Stimulated activated CD8-positive, alpha-beta memory T cell treated with anti-CD3 and anti-CD28 coated beads, Interleukin-2, amount 100 ng/mL, for 1 hour (primary cell): ENCODE measurements at places on chromosomes 4 and X.

DNA sequence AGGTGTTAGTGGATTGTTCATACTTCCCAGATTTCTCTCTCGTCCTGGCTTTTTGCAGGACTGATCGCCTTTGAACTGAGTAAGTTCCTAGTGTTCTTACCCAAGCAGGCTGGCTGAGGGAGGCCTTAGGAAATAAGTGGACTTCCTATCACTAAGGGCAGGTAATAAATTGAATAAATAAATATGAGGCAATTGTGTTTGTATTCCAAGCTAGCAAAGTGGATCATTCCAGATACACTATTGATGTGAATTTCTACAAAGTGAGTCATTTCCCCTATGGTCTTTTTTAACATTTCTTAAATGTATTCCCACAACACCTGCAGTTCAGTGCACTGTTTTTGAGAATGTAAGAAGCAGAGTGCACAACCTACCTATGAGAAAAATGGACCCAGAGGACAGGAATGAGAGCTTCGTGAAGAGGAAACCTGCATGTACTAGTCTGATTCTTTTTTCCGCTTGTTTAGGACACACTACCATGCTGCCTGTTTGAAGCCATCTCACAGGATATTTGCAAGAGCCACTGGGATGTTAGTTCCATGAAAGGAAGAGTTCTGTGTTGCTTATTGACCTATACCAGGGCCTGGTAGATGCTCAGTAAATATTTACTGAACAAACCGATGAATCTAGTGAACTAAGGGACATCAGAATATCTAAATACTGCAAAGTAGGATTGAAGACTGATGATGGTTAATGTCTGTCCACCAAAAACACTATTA is 29.0 kb upstream of the SMAD1 start:
- DNase-seq: no peak

DNA sequence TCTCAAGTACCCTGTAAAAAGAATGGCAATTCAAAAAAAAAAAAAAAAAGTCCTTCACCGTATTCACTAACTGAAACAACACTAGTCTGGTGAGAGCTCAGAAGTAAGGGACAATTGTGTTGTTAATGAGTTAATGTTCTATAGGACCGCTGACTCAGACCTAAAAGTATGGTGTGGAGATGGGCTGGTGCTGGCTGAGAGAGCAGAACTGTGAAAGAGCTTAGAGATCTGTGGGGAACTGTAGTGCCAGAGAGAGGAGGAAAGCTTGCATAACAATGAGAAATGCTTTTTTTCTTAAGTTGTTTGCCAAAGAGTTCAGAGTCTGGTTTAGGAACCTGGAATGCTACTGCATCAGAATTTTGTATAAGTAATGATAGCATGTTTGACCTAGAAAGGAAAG is 65.1 kb downstream of the LHFPL1 start:
- DNase-seq: no peak

- no peak for DNase-seq
These were observed 14.9 kb upstream of the PPEF1 start for GRCh38 chrX:18692541-18692940.

DNA sequence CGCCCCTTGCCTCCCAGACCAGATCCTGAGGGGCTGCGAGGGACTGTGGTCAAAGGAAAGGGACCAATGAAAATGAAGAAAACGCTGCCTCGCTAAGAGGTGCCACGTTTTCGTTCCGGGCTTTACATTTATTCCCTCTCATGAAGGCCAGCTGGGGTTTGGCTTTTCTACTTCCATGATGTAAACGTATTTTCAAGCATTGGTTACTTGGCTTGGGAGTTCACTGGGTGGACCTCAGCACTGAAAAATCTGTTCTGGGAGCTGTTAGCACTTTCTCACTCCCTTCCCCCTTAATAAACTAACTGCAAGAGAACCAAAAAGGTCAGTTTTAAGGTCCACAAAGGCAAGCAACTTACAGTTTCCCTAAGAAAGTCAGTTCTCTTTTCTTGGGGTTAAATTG is 40.6 kb upstream of the ADGRG2 start:
- no peak for DNase-seq

DNA sequence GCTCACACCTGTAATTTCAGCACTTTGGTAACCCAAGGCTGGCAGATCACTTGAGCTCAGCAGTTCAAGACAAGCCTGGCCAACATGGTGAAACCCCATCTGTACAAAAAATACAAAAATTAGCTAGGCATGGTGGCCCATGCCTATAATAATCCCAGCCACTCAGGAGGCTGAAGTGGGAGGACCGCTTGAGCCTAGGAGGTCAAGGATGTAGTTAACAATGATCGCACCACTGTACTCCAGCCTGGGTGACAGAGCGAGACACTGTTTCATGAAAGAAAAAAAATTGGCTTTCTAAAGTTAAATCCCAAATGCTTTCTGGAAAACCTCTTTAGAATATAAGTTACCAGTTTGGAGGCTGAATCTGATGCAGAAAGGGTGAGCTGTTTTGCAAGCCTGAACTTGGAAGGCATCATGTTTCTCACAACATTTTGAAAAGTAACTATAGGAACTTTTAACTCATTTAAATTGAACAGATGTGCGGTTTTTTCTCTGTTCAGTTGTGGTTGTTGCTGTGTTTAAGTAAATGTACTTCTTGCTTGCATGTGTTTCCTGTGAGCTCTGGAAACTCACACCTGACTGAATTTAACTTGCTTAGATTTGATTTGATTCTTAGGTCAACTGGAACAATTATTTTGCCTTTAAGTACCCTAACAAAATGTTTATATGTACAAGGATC is 39.8 kb upstream of the TMEM131L start:
- DNase-seq: no peak

- DNase-seq: no peak
These were observed 17.1 kb downstream of the TACC3 start for GRCh38 chr4:1738410-1738809.

DNA sequence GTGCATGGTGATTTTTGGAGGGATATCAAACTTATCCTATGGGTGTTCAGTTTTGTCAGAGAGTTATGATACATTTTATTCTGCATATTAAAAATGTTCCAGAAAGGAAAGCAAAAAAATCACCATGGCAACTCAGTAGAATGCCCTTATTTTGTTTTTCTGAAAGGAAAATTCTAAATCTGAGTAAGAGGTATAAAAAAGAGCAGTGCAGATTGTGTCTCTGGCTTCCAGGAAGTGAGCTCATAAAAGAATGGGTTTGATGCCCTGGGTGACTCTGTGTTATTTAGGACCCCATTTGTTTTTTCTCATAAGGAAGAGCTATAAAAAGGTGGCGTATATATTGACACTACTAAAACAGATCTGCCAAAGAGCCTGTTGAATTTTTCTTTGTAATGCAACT is 128.8 kb downstream of the UCHL1 start:
- no peak for DNase-seq

GRCh38 chr4:159455675-159456237 is 352.9 kb downstream of the RAPGEF2 start:
- DNase-seq: no peak

DNA sequence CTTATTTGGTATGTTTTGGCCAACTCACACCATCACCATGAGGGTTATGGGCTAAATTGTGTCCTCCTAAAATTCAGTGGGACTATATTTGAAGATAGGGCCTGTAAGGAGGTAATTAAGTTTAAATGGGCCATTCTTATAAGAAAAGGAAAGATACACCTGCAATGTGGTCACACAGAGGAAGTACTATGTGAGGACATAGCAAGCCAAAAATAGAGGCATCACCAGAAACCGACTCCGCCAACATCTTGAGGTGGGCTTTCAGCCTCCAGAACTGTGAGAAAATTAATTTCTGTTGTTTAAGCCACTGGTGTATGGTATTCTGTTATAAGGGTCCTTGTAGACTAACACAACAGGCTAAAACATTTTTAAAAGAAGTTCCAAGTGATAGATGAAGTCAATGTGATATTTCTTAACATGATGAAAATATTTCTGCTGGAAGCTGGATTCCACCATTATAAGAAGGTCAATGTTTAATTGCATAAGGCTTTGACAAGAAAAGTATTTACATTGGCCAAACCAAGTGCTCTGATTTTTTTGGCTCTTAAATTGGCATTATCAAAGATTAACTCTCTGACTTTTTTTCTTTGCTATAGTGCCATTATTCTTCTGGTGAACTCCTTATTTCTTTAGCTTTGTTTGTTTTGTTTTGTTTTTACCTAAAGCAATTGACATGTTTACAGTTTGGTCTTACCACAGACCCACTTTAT is 540.9 kb downstream of the PPARGC1A start:
- no peak for DNase-seq

- DNase-seq: no peak
These were observed 24.4 kb downstream of the CFAP99 start for GRCh38 chr4:2443061-2443730.

- DNase-seq: no peak
These were observed 656.7 kb downstream of the IL1RAPL1 start for GRCh38 chrX:29243942-29244341.

DNA sequence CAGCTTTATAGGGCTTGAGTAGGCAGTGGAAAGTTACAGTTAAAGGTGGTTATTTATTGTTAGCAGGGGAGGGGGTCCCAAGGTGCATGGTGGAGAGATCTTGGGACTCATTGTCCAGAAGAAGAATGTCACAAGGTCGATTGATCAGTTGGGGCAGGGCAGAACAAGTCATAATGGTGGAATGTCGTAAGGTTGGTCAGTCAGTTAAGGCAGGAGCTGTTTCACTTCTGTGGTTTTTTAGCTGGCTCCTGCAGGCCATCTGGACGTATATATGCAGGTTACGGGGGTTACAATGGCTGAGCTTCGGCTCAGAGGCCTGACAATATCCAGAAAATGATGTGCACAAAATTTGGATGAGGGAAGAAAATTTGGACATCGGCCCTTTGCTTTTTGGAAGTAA is 7.1 kb downstream of the OFD1 start:
- no peak for DNase-seq

DNA sequence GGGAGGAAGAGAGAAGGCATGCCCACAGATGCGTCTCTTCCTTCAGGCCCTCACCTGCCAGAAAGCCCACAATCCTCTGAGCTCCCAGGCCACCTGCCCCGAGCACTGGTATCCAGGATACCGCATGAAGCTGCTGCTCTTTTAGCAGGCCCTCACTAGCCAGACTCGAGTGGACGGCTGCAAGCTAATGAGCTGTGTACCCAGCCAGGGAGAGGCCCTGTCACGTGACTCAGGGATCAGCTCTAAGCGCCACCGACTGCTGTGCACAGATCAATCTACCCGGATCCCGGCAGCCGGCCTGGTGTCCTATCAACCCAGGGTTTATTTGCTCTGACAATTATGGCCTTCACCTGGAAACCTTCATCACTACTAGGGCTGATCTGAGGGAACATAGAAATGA is 39.0 kb downstream of the BCOR start:
- DNase-seq: no peak

DNA sequence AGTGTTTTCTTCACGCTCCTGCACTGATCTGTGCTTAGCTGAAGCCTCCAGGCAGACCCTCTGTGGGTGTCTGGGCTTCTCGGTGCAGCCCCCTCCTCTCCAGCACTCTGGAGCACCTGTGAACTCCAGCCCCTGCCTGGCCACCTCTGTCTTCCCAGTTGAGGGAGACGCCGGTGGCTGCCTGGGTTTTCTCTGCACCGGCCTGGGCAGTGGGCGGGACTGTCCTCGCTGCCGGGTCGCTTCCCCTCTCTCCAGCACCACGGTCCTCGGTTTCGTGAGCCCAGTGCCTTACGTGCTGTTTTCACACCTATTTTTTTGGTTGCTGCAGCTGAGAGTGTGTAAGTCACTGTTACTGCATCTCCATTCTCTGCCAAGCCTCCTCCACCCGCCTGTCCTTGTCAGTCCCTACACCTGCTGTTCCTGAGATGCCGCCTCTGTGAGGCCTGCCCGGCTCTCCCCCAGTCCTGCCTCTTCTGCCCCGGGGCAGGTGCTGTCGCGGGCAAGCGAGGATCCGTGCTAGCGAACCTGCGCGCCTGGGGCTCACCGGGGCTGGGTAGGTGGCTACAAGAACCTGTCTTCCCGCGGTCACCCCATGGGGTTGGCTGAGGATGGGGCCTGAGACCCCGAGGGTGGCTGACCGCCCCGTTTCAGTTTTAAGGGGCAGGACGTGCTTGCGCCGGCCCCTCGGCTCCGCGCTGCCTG is 2.4 kb upstream of the FGFRL1 start:
- DNase-seq: no peak

- DNase-seq: no peak
These were observed 182.9 kb downstream of the C4orf33 start for GRCh38 chr4:129278868-129279267.

GRCh38 chr4:104967034-104967401 is 179.7 kb upstream of the TET2 start:
- DNase-seq: no peak

DNA sequence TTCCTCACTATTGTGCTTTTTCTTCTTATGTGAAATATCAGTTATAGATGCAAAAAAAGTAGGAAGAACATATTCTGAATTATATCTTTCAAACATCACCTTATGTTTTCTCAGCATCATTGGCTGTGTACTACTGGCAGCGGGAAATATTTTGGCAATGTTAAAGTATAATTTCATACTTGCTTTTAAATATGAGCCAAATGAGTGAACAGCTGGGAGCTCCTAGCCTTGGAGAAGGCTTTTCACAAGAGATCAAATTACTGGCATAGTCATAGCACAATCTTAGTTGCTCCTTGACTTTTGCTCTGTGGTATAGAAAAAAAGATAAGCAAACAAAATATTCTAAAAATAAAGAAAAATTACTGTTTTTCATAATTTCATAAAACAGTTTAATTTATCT is 1575.8 kb upstream of the PABPC4L start:
- no peak for DNase-seq

GRCh38 chrX:17459008-17459611 is 84.1 kb downstream of the NHS start:
- DNase-seq: no peak

DNA sequence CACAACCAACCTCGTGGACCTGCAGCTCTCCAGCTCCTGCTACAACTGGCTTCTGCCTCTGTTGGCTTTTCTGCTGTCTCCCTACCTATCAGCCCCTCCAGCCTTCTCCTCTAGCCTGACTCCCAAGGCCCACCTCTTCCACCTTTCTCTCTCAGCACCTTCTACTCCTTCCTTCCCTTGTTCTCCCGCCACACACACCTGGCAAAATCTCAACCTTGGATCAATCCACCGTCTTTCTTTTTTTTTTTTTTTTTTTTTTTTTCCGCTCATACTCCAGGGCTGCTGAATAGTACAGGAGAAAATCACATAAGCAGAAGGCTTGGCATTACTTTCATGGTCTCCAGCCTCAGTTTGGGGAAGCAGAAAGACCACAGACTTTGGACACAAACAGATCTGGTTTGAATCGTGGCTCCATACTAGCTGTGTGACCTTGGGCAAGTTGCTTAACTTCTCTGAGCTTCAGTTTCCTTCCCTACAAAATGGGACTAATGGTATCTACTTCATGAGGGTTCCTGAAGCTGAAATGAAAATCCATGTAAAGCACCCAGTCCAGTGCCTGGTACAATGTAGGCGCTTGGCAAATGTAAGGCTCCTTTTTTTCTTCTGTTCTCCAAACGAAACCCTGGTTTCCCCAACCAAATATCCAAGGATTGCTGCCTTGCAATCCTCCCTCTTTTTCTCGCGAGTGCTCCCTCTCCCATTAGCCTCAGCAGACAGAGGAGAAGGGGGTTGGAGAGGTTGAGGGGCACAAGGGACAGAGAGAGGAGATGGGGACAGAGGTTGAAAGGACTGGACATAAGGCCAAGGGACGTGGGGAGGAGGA is 1.7 kb downstream of the FGD1 start:
- DNase-seq: no peak

- DNase-seq: no peak
These were observed 225.1 kb upstream of the PRKX start for GRCh38 chrX:3938587-3938986.

GRCh38 chrX:10414156-10414824 is 206.1 kb downstream of the MID1 start:
- no peak for DNase-seq
